ENCODE measurements at places on chromosomes 5 and 9.

- DNase-seq, result no peak
Measured at GRCh38 chr5:180103487-180104167, 32.1 kb upstream of the RNF130 start.

GRCh38 chr5:3537942-3538341, 57.7 kb upstream of the IRX1 start:
- DNase-seq, result no peak

DNA sequence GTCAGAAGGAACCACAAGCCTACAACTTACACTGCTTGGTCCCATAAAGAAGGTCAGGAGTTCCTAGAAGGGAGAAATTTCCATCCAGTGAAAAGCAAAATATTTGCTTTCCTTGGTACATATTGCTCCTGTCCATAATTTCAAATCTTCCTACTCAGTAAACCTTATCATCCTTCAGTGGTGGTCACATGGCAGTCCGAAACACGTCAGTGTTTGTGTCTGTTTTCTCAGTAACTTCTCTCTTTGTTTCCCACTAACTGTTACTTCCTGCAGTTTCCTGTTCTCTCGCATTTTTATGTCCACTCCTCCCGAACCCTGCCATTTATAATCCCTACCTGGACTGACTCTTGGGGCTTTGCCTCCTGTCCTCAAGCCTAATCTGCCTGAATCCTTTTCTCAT, 129.1 kb downstream of the FANCC start:
- no peak for DNase-seq

GRCh38 chr9:6418764-6419163, 5.8 kb downstream of the UHRF2 start:
- DNase-seq, result no peak

DNA sequence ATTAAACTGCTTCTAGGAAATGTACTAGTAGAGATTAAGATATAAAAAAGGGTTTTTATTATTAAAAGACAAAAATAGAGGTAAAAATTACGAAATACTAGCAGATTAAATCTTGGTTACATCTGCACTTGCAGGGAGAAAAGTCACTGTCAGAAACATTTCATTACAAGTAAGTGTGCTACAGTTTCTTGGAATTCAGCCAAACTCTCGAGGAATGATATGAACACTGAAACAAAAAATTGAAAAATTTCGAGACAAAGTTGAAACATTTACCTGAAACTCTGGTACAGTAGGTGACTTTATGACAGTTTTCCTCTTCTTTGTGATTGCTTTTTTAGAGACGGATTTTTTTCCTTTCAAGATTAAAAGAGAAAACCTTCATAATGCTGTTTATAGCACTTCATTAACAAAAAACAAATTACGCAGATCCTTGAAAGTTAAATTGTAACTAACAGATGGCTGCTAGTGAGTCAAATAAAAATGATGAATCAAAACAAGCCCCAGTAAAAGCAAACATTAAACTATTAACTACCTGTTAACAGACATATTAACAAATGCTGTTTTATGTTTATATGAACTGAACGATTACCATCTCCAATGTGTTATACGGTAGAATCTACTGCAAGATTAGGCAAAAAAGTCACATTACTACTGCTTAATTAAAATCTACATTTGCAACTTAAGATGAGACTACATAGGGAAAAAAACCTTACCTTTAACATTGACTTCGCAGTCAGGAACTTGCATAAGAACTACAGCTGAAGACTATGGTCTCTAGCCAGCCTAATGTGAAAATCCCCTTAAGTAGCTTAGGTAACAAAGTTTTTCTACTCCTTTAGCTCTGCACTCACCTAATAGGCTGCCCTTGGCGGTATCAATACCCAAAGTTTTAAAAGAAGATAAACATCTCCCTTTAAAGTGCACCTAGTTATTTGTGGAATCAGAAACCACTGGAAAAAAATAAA, 61.4 kb downstream of the RANBP6 start:
- DNase-seq, result no peak

- peak; percentile 52 for DNase-seq
Measured at GRCh38 chr9:133619791-133620190, 10.6 kb upstream of the FAM163B start.

GRCh38 chr5:43634621-43635020, 31.6 kb downstream of the NNT start:
- DNase-seq, result no peak

DNA sequence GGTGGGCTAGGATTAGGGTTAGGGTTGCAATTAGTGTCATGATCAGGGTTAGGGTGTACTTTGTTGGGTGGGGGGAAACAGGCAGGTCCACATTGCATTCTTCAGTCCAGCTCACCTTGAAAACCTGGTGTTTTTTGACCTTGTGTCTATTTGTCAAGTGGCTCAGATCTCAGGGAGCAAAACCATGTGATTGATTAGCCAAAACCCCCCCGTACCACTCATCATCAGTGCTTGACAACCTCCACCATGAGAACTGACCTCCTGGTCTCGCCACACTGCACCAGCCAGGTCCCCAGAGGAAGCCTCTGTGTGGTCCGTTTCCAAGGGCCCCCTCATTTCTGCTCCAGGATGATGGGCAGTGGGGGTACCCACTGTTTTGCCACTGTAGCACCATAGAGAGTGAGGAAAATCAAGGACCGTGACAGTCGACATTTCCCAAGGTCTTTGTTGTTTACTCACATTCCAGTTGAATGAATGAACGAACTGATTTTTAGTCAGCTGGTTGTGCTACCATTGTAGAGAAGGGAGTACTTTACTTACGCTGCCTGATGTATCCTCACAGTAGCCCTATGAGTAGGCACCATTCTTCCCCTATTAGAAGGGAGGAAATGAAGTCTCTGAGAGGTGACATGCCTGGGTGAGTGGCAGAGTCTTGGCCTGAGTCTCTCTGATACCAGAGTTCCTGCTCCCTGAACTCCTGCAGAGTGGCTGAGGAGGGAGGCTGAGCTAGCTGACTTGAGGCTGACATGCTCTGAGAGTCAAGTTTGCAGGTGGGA, 84.8 kb downstream of the RAD23B start:
- no peak for DNase-seq

- no peak for DNase-seq
Measured at GRCh38 chr5:96896806-96897205, 20.5 kb downstream of the ERAP2 start.

- DNase-seq, result peak; percentile 63
Measured at GRCh38 chr9:130235558-130236435, 29.8 kb upstream of the HMCN2 start.

GRCh38 chr9:136940526-136941230, 3.9 kb downstream of the FBXW5 start:
- DNase-seq, result no peak

DNA sequence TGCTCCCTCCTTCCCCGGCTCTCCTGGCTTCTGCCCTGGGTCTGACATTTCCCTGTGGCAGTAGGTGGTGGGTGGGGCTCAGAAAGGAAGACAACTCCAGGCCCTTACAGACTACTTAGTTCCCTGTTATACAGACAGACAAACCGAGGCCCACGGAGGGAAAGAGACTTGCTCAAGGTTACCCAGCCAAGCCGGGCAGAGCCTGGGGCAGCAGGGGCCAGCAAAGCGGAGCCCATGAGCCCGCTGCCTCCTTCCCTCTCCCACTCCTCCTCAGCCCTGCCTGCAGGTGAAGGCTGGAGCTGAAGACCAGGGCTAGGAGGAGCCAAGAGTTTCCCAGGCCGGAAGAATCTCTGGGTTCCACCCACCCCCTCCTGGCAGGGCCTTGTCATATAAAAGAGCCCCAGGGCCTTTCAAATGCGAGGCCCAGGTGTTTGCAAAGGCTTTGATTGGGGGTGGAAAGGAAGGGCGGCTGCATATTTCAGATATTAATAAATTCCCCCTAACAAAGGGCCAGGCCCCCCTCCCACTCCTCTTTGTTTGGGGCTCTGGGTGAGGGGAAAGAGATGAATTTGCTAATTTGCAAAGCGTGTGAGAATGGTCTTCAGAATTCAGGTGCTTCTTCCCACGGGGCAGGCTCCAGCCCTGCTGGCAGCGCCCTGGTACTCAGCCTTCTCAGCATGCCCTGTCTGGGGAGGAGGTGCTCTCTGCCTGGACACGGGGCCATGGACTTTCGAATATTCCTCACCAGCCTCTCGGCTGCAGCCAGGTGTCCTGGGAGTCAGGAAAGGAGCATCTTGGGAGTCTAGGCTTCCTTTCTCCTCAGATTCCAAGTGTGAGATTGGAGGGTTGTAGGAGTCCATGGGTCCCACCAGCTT, 21.5 kb downstream of the SLC6A7 start:
- no peak for DNase-seq

DNA sequence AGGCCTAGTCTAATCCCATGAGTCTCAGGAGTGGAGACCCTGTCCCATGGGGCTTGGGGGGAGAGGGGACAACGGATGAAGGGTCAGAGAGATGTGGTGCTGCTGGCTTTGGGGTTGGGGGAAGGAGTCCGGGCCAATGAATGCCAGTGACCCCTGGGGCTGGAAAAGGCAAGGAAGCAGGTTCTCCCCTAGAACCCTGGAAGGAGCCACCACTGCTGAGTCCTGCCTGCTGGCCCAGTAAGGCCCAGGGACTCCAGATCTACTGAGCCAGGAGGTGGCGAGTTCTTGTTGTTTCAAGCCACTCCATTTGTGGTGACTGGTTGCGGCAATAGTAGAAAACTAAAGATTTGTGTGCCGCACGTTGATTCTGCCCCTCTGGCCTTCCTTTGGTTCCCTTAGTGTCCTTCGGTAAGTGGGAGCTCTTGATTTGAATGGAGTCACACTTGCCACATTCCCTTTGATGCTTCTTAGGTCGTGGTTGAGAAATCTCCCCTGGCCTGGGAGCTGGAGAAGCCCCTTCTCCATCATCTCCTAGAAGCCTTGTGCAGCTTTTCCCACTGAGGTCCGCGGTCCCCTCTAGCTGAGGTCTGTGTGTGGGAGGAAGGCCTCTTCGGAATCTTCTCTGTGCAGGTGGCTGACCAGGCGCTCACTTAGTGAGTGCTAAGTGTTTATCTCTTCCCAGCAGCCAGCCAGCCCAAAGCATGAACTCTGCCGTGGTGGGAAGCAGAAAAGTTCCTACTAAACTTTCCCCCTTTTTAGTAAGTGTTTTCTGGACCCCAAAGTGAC, 9.0 kb downstream of the FCN1 start:
- no peak for DNase-seq

DNA sequence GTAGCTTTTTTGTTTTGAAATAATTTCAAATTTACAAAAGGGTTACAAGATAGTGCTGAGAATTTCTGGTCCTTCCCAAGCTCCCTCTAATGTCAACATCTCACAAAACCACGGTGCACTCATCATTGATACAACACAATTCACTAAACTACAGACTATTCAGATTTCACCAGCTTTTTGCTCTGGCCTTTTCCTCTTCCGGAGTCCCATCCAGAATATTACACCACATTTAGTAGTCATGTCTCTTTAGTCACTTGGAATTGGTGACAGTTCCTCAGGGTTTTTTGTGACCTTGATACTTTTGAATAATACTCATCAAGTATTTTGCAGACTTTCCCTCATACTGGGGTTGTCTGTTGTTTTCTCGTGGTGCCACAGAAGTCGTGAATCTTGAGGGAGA, 484.0 kb downstream of the GADD45G start:
- no peak for DNase-seq

- DNase-seq, result no peak
Measured at GRCh38 chr9:74940600-74940999, 12.1 kb downstream of the C9orf40 start.

DNA sequence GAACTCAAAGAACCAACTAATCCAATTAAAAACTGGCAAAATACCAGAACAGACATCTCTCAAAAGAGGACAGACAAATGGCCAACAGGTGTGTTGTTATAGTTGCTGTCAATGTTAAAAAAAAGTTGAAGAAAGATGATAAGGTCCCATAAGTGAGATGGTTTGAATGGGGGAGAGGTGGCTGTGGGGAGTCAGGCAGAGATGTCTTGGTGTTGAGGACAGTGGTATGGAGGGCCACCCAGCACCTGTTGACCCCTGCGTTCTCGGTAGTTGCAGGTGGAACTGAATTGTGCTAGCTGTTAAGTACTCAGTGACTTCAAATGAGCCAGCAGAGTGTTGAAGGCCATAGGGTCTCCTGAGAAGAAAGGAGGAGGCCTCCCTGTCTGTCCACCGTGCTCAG, 55.9 kb upstream of the PITX1 start:
- DNase-seq, result no peak

- no peak for DNase-seq
Measured at GRCh38 chr5:67257500-67257899, 60.9 kb upstream of the CD180 start.

GRCh38 chr9:123235448-123235847, 32.9 kb downstream of the STRBP start:
- no peak for DNase-seq

DNA sequence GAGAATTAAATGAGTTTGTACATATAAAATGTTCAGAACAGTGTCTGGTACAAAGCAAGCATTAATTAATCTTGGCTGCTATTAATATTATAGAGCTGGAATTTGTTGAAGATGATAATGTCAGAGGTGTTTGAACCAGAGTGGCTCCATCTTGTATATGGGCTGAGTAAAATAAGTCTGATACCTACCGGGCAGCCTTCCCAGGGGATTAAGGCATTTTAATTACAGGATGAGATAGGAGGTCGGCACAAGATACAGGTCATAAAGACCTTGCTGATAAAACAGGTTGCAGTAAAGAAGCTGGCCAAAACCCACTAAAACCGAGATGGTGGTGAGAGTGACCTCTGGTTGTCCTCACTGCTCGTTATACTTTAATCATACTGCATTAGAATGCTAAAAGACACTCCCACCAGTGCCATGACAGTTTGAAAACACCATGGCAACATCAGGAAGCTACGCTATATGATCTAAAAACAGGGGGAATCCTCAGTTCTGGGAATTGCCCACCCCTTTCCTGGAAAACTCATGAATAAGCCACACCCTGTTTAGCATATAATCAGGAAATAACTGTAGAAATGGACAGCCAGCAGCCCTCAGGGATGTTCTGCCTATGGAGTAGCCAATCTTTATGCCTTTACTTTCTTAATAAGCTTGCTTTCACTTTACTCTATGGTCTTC, 90.2 kb downstream of the PLK2 start:
- DNase-seq, result no peak

GRCh38 chr9:117153021-117153420, 261.8 kb downstream of the ASTN2 start:
- no peak for DNase-seq

DNA sequence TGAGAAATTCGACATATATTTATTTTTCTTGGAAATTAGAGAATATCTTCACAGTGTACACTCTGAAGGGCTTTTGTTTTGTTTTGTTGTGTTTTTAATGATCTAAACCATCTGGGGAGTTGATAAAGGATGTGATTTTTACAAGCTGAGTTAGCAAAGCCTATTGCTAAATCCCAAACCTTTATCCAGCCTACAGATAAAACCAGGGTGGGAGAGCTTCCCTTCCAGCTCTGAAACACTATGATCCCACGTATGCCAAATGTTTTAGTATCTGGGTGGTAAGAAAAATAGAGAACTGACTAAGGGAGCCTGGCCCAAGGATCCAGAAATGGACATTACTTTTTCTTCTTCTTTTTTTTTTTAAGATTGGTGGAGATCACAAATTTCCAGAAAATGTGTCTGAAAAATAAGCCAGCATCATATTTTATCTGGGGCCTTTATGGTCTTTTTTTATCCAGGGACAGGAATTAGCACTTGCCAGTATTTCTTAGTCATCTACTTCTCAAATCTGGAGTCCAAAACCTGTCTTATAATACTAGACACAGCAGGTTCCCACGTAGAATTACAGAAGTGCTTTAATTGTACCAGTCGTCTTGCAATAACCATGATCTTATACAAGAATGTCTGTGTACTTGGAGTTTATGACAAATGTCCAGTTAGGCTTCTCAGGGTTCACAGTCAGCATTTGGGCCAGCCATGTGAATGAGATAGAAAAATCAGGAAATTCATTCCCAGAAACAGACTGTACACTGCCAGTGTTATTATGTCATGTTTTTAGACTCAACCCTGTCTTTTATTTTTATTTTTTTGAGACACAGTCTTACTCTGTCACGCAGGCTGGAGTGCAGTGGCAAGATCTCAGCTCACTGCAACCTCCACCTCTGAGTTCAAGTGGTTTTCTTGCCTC, 290.8 kb upstream of the MPDZ start:
- no peak for DNase-seq
